ENCODE measurements at places on chromosomes 12 and 14. TPM values are rescaled to one million over a fixed set of nuclear protein-coding genes. Genes with fewer than 3 reads are reported as not detected.

TAS2R50 gene
- 0.15 TPM for total RNA-seq

PCED1B gene
- total RNA-seq: 1.9 TPM

EFS gene
- total RNA-seq: 0.24 TPM

SENP1 gene
- 12.9 TPM for total RNA-seq

TRHDE gene
- 1.5 TPM for total RNA-seq

KRT73 gene
- not detected for total RNA-seq

ASCL1 gene
- not detected for total RNA-seq

KCNJ8 gene
- total RNA-seq: 0.10 TPM

NELL2 gene
- 0.35 TPM for total RNA-seq

KLRF1 gene
- not detected for total RNA-seq

APOF gene
- total RNA-seq: not detected

ADAM20 gene
- total RNA-seq: 0.47 TPM

MAP1LC3B2 gene
- 0.82 TPM for total RNA-seq

TAS2R42 gene
- not detected for total RNA-seq

GALNT8 gene
- 0.35 TPM for total RNA-seq
